Endodermal cell (in vitro differentiated cells): ENCODE measurements at places on chromosomes 6 and 20.

- DNase-seq = no peak
Observed at GRCh38 chr6:146315381-146316174, 228.1 kb upstream of the RAB32 start.

DNA sequence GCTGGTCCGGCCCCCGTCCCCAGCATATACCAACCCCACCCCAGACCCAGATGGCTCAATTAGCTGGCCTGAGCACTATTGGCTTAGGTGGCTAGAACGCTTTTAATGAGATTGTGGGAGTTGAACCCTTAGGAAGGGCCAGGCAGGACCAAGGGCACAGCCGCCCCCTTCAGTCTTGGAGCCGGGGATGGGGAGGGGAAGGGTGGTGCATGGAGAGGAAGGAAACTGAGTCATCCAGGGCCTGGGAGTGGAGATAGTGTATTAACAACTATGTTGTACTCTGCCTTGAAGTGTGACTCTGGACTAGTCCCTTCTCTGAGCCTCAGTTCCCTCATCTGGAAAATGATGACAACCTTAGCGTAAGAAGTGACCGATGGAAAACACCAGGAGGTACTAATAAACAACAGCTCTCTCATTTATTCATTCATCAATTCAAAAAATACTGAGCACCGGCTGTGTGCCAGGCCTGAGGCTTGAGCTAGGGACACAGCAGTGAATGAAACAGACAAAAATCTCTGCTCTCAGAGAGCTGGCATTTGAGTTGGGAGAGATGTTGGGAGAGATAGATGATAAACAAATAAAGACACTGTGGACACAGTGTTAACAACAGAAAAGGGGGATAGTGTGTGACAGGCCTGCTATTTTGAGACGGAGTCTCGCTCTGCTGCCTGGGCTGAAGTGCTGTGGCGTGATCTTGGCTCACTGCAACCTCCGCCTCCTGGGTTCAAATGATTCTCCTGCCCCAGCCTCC lies 11.5 kb downstream of the PEDS1 start:
- DNase-seq = no peak

- no peak for DNase-seq
Observed at GRCh38 chr6:119119989-119120388, 41.5 kb upstream of the FAM184A start.

- DNase-seq = no peak
Observed at GRCh38 chr6:18126121-18126520, 3.6 kb upstream of the NHLRC1 start.

DNA sequence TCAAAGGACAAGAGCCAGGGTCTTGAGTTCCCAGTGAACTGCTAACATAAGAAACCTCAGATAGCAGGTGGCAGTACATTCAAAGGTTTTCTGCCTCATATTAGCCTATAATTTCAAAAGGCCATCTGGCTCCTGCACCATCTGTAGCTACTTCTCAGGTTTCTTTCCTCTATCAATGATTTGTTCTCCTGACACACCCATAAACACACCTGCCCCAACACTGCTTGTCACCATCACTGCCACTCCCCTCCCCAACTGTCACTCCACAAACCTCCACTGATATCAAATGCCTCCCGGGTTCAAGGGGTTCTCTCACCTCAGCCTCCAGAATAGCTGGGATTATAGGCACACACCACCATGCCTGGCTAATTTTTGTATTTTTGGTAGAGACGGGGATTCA lies 152.7 kb upstream of the SLC22A16 start:
- DNase-seq = no peak
